Fibroblast of skin of back (primary cell): ENCODE measurements at places on chromosomes 4 and X.

DNA sequence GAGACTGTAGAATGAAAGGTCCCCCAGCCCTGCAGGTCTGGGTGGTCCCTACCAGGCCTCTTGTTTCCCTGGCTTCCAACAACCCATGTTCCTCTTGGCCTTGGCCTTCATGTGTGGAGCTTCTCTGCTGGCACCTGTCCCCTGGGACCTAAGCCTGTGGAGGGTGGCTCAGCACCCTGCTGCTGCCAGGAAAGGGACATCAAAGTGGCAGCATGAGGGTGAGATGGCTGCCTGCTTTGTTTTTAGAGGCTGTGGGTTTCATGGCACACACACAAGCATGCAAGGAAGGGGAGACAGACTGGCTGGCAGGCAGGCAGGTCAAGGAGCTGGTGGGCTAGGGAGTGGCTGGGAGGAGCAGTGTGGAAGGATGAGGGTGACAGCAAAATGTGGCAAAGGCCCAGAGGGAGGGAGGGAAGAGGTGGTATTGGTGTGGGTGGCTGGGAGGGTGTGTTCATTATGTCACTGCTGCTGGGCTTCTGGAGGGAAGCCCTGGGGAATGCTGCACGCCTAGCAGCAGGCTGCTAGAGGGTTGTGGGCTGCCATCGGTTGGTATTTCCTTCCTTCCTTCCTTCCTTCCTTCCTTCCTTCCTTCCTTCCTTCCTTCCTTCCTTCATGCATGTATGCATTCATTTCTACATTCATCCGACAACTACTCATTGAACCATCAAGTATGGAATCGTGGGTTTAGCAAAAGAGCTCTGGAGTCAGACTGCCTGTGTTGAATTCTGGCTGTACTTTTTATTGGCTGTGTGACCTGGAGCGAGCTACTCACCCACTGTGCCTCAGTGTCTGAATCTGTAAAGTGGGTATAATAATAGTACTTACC lies 128.7 kb upstream of the PJA1 start:
- no peak for DNase-seq

- DNase-seq = no peak
Observed at GRCh38 chr4:53591372-53591892, at the start of gene LNX1. Gene LNX1, minus strand, starts transcription at chr4:53591486. Its CDS starts 17,484 bp downstream, at chr4:53574002.

GRCh38 chr4:10312568-10312967 lies 144.7 kb downstream of the ZNF518B start:
- no peak for DNase-seq

DNA sequence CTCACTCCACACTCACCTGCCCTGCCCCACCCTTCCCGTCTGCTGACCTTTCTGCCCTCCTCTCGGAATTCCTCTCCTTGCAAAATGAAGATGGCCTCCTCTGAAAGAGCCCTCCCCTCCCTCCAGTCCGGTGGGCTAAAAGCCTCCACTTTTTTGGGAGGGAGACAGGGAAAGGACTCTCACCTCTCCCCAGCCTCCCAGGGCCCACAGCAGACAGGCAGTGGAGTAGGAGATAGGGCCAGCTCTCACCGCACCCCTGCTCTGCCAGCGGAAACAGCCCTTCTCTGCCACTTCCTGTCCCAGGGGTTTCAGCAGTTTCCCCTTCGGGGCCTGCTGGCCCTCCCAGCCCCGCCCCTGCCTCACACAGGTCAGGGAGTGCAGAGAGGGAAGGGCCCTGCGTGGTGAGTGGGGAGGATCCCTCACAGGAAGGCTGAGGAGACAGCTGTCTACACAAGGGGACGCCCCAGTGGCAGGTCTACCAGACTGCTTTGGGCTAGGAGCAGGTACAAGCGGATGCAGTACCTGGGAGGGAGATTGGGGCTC lies 18.2 kb downstream of the ELF4 start:
- no peak for DNase-seq

DNA sequence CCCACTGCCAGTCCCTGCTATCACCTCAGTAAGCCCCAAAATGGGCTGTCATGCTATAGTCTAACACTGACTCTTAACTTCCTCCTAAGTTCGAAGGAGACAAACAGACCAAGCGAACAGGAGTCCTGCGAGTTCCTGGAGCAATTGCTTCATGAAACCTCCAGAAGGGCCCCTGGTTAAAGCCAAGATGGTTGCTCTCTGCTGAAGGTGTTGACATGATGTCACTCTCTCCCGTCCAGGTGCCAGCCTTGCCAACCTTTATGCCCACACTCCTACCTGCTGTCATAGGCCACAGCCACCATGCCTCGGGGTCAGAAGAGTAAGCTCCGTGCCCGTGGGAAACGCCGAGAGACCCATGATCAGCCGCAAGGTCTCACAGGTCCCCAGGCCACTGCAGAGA lies at the start of gene MAGEB6B:
MAGEB6B (plus strand) TSS at position 301 of the 400 bp plus-strand sequence; CDS start at position 301, 0 bp downstream.
- no peak for DNase-seq

GRCh38 chrX:15146515-15146914 lies 123.4 kb downstream of the ASB9 start:
- DNase-seq = peak; percentile 12

DNA sequence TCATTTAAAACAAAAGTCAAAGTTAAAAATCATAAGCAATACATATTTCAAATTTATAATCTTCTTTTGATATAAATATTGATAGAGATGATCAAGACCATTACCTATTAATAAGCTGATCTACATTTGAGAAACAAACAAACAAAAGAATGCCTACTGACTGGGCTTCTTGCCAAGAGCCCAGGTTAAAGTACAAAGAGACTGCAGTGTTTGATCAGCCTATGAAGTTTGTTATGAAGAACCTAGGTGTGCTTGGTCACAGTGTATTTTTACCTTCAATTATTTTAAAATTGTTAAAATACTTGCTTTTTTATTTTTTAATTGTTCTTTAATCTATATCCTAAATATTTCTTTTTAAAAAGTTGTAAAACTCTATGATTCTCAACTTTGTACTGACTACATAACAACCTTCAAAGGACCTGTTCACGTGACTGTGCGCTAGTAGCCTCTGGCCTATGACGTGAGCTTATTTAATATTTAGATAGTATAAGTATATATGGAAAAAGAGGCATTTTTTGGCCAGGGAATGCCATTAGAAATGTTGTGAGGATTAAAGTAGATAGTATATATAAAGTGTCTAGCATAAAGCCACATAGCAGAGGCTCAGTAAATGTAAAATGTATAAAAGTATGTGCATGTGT lies 11.4 kb upstream of the SLC39A8 start:
- no peak for DNase-seq

- no peak for DNase-seq
Observed at GRCh38 chr4:46852800-46853199, 56.2 kb downstream of the COX7B2 start.

DNA sequence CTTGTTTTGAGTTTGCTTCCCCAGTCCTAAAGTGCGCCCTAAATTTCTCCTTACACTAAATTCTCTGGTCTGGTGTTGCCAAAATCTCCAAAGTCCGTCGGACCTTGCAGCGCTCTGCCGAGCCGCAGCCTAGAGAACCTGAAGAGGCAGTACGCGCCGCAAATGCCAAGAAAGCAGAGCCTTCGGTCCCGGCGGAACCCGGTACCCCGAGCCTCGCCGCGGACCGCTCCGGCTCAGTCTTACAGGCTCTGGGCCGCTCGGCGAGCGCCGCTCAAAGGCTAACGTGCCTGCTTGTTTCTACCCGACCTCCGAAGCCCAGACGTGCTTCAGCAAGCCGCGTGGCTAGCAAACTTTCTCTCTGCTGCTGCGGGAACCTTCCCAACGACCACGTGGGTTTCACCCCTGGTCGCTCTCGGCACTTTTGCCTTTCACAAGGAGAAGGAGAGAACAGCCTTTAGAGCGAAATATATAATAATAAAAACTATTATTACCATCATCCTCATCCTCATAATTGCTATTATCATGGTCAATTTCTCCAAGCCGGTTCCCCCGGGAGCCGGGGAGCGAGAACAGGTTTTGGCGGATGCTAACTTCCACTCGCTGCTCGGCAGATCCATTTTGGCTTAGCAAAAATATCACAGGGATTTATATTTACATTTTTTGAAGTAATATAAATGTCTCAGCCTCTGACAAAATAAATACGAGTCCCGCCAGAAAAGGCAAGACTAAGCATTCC lies 2.2 kb upstream of the HTR2C start:
- DNase-seq = no peak

- peak; percentile 30 for DNase-seq
Observed at GRCh38 chrX:124211312-124211942, 121.0 kb upstream of the TEX13D start.
